Esophagus (tissue), 2 donors: ENCODE measurements at places on chromosomes 13 and 19. TPM values are rescaled to one million over a fixed set of nuclear protein-coding genes. Genes with fewer than 3 reads are reported as not detected.

Gene C19orf38
- polyA plus RNA-seq = 0.19 TPM

Gene NPAS1
- polyA plus RNA-seq = 0.56 TPM

Gene PGLYRP1
- not detected for polyA plus RNA-seq

Gene EXOSC5
- 26.3 TPM for polyA plus RNA-seq

Gene DNAJB1
- polyA plus RNA-seq = 309 TPM

Gene ZNF649
- 5.3 TPM for polyA plus RNA-seq

Gene ZNF471
- polyA plus RNA-seq = 2.2 TPM
